IgD-negative memory B cell (primary cell): ENCODE measurements at places on chromosomes 12 and 14. TPM values are rescaled to one million over a fixed set of nuclear protein-coding genes. Genes with fewer than 3 reads are reported as not detected.

CCDC197 gene
- polyA plus RNA-seq, result not detected

NFE2 gene
- polyA plus RNA-seq, result 0.44 TPM

LRRIQ1 gene
- polyA plus RNA-seq, result not detected

KRT72 gene
- not detected for polyA plus RNA-seq

CAPZA3 gene
- polyA plus RNA-seq, result not detected

PZP gene
- not detected for polyA plus RNA-seq

CCDC184 gene
- polyA plus RNA-seq, result 0.31 TPM

EPYC gene
- not detected for polyA plus RNA-seq

LRP1-AS gene
- not detected for polyA plus RNA-seq

C12orf56 gene
- polyA plus RNA-seq, result not detected

SIX4 gene
- polyA plus RNA-seq, result not detected

LRTM2 gene
- polyA plus RNA-seq, result not detected

SPX gene
- 1.6 TPM for polyA plus RNA-seq

RAB3IP gene
- 27.1 TPM for polyA plus RNA-seq

PSME2 gene
- 328 TPM for polyA plus RNA-seq

ERC1 gene
- polyA plus RNA-seq, result 16.5 TPM

CACNA2D4 gene
- 2.0 TPM for polyA plus RNA-seq

GPR65 gene
- polyA plus RNA-seq, result 12.1 TPM

HOXC10 gene
- not detected for polyA plus RNA-seq

NTF3 gene
- not detected for polyA plus RNA-seq

KRT79 gene
- polyA plus RNA-seq, result not detected

SERPINA3 gene
- polyA plus RNA-seq, result not detected

NEUROD4 gene
- polyA plus RNA-seq, result not detected

INHBC gene
- not detected for polyA plus RNA-seq

GDF3 gene
- polyA plus RNA-seq, result not detected

TMEM253 gene
- polyA plus RNA-seq, result not detected

AMDHD1 gene
- polyA plus RNA-seq, result 2.7 TPM

SCN8A gene
- polyA plus RNA-seq, result 0.85 TPM

HRK gene
- polyA plus RNA-seq, result 3.7 TPM

YEATS4 gene
- polyA plus RNA-seq, result 29.8 TPM

C12orf60 gene
- polyA plus RNA-seq, result 0.70 TPM

GARIN6 gene
- not detected for polyA plus RNA-seq

STAB2 gene
- not detected for polyA plus RNA-seq

ABCD2 gene
- polyA plus RNA-seq, result 1.5 TPM

C12orf54 gene
- polyA plus RNA-seq, result not detected

HVCN1 gene
- polyA plus RNA-seq, result 441 TPM

SMIM41 gene
- not detected for polyA plus RNA-seq

CAPS2 gene
- polyA plus RNA-seq, result 1.5 TPM

IL26 gene
- polyA plus RNA-seq, result not detected

B4GALNT3 gene
- polyA plus RNA-seq, result 0.89 TPM

GUCY2C gene
- 0.85 TPM for polyA plus RNA-seq

MYH6 gene
- not detected for polyA plus RNA-seq

SRRM4 gene
- not detected for polyA plus RNA-seq

DAO gene
- polyA plus RNA-seq, result not detected
